ENCODE measurements at places on chromosomes 3 and 15.

DNA sequence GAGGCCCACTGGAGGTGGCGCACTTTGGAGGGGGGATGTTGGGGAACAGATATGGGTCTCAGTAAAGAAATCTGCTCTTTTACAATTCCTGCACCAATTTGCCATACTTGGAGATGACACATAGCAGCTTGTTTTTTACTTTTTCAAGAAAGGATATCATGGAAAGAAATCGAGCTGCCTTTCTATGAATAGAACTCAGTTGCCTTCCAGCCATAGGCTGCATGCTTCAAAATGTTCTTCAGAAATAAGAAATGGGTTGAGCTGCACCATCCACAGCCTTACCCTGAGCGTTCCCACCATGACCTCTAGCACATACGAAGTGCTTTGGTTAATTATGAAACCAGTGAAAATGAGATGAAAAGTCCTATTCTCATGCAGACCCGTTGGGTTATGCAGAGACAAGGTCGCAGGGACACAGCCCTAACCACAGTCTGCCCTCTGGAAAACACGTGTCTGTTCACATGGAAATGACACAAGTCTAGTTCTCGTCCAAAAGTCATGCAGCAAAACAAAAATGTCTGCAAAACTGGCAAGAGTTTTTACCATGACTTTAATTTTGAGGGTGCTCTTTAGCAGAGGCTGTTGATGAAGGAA, 36.3 kb downstream of the NGRN start:
- no peak for DNase-seq

DNA sequence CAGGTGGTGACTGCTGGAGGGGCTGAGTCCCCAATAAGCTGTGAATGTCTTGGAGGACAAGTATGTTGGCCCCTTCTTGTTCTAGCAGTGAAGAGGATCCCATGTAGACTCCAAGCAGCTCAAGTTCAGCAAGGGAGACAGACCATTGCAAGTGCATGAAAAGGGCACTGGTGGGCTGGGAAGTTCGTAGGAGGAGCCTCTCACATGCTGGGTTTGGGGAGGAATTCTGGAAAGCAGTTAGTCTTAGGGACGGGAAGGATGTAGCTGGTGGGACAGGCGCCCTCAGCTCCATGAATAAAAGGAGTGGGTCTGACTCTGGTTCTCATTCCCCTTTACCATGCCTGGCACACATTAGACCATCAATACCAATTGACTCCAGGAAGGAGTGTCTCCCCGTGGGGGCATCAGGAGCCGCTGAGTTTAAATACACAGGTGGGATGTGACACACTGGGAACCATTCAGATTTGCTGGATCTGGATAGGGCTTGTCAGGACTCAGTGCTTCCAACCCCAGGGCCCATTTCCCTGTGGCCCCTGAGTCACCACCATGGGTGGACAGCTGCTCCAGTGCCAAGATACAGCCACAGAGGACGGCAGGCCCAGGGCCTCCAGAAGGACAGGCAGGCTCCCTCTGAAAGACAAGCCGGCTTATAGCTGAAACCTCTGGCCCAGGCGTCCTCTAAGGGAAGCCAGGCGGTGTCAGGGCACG, 552 bp upstream of the XYLB start:
- DNase-seq, result no peak

DNA sequence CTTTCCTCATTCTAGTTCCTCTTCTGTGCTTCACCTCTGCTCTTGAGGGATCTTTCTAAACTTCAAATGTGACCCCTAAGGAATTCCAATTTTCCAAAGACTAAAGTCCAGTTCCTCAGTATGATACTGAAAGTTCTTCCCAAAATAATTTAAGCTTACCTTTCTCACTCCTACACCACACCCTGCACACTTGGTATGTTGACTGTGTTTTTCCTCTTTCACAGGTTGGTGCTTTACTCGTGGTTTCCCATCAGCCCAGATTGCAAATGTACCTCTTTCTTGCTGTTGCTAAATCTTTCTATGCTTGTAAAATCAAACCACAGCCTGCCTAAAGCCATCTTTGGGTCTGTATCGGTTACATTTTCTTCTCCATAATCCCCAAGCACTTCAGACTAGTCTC, 30.5 kb upstream of the CLDN16 start:
- DNase-seq, result no peak

GRCh38 chr3:171615686-171616085, 155.5 kb upstream of the TNIK start:
- DNase-seq, result no peak

GRCh38 chr3:12807066-12807465, 10.6 kb downstream of the CAND2 start:
- DNase-seq, result no peak

GRCh38 chr3:128036119-128036518, 16.1 kb upstream of the SEC61A1 start:
- no peak for DNase-seq

DNA sequence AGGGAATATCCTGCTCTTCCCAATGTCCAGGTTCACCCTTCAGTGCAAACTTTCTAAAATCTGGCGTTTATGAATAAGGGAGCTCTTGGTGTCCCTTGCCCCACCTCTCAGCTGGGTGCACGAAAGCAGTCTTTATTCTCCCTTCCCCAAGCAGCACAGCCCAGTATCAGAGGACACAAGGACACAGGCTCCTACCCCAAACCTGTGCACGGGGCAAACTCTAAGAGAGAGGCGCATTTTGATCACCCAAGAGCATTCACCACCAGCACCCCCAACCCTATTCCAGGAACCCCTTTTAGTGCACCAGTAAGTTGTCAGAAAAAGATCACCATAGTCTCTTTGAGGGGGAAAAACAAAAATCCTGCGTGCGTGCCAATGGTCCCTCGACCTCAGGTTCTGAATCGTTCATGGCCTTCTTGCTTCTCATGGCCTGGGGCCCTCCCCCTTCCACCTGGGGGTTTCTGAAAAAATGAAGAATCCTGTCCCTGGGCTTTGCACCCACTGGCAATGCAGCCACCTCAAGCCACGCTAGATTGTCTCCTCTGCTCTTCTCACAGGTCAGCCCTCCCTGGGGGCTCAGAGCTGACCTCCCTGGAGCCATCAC, 78.9 kb downstream of the FAM174B start:
- no peak for DNase-seq

GRCh38 chr3:126569390-126569975, 10.8 kb upstream of the C3orf22 start:
- DNase-seq, result no peak

- no peak for DNase-seq
Measured at GRCh38 chr15:75523011-75523410, 56.1 kb downstream of the PTPN9 start.

GRCh38 chr3:62534326-62534725, 161.0 kb upstream of the FEZF2 start:
- DNase-seq, result no peak

- DNase-seq, result no peak
Measured at GRCh38 chr15:61653110-61653509, 407.1 kb downstream of the VPS13C start.

GRCh38 chr3:146466604-146467003, 2.8 kb downstream of the PLSCR2 start:
- no peak for DNase-seq

DNA sequence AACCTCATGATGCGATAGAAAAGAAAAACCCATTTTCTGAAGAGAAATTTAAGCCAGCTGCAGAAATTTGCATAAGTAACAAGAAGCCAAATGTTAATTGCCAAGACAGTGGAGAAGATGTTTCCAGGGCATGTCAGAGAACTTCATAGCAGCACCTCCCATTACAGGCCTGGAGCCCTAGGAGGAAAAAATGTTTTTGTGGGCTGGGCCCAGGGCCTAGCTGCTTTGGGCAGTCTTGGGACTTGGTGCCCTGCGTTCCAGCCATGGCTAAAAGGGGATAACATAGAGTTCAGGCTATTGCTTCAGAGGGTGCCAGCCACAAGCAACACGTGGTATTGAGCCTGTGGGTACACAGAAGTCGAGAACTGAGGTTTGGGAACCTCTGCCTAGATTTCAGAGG, 10.9 kb upstream of the DAZL start:
- no peak for DNase-seq

- no peak for DNase-seq
Measured at GRCh38 chr3:129838086-129838485, 55.4 kb downstream of the TMCC1 start.

DNA sequence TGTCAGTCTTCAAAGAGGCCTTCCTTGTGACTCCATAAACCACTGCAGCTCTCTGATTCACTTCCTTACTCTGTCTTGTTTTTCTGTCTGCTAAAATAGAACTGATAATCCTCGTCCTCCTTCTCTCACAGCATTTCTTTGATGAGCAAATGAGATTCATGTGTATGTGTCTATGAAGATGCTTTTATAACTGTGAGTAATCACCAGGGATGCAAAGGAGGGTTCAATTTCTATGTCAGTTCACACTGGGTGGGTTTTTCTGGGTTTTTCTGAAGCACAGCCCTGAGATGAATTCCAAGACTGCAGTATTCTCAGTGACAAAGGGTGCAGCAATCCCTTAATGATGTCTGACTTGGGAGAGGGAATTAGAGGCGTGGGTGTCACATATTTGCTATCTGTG, 746.6 kb upstream of the CFAP20DC start:
- no peak for DNase-seq

GRCh38 chr3:89644716-89645115, 537.3 kb downstream of the EPHA3 start:
- no peak for DNase-seq

DNA sequence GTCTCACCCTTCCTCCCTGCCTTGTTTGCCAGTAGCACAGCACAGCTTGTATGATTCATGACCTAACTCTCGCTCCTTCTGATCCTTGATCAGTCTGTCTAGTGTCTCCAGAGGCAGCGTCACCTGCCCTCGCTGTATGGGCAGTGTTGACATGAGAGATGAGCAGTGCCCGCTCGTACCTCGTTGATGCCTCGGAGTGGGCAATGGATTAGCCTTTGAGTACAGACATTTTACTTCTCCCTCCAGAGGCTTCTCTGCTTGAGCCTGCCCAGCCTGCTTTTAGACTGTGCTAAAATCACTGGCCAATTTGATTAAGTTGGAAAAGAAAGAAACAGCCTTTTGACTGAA, 569.0 kb downstream of the NTRK3 start:
- no peak for DNase-seq

- DNase-seq, result no peak
Measured at GRCh38 chr15:78660584-78660983, 19.6 kb upstream of the CHRNB4 start.

GRCh38 chr15:73249499-73249898, 119.3 kb downstream of the HCN4 start:
- DNase-seq, result no peak

GRCh38 chr3:162134571-162134970, 638.0 kb downstream of the OTOL1 start:
- DNase-seq, result no peak

- no peak for DNase-seq
Measured at GRCh38 chr3:67288466-67289106, 290.5 kb downstream of the KBTBD8 start.

- DNase-seq, result no peak
Measured at GRCh38 chr3:131110087-131110486, 83.4 kb downstream of the NEK11 start.

- no peak for DNase-seq
Measured at GRCh38 chr15:81263477-81263876, 60.5 kb downstream of the STARD5 start.

GRCh38 chr3:84136425-84136824, 822.4 kb upstream of the CADM2 start:
- DNase-seq, result no peak

DNA sequence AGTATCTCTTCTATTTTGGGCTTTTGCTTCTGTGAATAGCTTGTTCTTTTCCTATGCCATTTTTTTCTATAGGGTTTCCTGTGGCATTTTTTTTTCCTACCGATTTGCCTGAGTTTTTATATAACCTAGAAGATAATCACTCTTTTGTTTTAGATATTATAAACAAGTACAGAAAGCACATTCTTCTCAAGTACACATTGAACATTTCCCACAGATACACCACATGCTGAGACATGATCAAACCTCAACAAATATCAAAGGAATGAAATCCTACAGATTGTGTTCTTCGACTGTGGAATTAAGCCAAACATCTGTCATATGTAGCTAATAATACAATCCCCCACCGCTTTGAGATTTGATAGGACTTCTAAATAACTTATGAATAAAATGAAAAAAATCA, 9.1 kb upstream of the FEM1B start:
- DNase-seq, result no peak

GRCh38 chr15:91515188-91515754, 338.2 kb upstream of the SLCO3A1 start:
- no peak for DNase-seq

GRCh38 chr15:34892963-34893591, 76.5 kb downstream of the AQR start:
- DNase-seq, result no peak

Measured in DMS 273 treated with DMSO at 0.1 percent for 48 hours (cell line).